Activated CD8-positive, alpha-beta memory T cell treated with anti-CD3 and anti-CD28 coated beads for 24 hours (primary cell): ENCODE measurements at places on chromosomes 2 and 18.

DNA sequence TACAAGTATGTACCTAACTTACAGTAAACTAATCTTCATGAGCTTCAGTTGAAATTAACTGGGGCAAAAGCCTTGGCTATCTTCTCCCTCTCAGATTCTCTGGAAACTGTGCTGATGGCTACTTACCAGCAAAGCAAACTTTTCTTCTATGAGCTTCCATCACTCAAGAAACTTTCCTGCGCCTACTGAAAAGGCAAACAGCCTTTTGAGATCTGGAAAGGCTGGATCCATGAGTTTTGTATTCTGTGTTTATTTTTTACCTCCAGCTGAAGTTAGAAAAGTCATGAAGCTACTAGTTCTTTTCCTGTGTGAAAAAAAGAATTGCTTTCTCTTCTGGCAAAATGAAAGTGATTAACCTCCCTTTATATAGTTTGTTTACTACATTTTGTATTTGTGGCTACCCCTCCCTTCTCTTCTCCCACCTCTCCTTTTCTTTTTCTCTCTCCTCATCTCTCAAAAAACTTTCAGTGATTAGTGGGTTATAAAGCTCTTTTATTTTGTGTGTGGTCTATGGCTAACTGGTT, 49.2 kb upstream of the RNF152 start:
- DNase-seq: no peak

DNA sequence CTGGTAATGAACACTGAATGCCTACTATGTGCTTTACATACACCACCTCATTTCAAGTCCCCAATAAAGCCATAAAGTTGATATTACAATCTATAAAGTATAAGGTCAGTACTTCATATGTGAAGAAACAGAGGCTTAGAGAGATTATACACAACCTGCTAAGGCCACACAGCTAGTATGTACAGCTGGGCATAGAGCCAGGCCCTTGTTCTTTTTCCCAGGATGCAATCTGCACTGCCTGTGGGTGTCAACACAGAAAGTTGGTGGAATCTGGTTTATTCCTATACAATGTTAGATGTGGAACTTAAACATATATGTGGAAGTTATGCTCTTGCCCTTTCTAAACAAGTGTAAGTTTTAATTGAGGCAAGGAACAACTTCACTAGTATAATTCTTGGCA, 32.8 kb downstream of the INSIG2 start:
- no peak for DNase-seq

DNA sequence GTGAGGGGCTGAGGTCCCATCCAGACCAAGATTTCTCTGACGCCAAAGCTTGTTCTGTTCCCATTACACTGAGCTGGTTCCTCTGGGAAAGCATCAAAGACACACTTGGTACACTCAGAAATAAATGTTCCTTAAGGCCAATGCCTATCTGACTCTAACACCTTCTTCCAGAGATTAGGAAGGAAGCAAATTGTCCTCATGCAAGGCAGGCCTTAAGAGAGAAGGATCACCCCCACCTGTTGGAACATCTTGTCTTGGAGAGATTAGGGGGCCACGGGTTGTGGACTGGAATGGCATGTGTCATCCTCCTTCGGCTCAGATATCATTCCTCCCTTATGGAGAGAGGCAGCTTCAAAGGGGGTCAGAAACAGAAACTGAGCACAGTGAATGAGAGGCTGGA, 100.2 kb downstream of the ANKRD44 start:
- no peak for DNase-seq

DNA sequence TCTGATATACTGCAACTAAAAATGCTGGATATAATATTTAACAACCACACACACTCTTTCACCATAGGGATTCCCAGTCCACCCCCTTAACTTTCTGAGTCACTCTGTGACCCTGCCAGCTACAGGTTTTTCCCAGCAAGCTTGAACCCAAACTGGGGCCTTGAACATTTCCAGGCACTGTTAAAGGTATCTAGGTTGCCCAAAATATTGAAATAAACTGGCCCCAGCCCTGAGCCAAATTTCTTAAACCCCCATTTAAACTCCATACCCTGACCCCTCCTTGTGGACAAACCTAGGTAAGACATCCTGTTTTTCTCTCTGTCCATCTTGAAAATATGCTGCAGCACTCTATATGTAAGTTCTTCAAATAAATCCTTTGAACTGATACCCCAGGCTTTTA, 19.7 kb upstream of the DCTN1 start:
- no peak for DNase-seq

DNA sequence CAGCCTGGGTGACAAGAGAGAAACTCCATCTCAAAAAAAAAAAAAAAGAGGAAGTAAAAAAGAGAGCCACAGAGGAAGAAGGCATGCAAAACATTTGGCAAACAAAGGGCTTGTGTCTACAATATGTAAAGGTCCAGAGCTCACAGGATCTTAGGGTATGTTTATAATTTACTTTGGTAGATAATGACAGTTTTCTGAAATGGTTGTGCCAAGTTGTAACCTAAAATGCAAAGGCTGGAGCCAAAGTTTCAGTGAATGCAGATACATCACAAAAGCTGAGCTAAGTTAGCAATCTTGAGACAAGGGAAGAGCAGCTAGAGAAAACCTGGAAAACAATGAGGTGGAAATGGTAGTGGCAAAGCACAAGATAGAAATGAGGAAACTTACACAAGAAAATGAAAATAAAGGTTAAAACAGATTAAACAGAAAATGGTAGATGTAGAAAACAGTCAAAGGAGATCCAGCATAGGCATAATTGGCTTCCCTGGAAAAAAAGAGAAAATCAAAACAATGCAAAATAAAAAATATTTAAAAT, 77.5 kb upstream of the HK2 start:
- DNase-seq: no peak

DNA sequence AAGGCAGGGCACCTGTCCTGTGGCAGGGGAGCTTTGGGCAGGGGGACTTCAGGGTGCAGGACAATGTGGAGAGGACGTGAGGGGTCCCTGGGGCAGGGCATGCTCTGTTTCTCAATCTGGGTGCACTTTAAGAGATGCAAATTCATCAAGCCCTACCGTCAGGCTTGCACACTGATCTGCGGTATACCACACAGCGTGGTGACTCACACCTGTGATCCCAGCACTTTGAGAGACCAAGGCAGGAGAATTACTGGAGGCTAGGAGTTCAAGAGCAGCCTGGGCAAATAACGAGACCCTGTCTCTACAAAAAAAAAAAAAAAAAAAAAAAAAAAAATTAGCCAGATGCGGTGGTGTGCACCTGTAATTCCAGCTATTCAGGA, 10.2 kb upstream of the GPC1 start:
- DNase-seq: no peak

- DNase-seq: no peak
These were observed 10.6 kb downstream of the GFPT1 start for GRCh38 chr2:69376403-69376802.

- no peak for DNase-seq
These were observed 164.5 kb downstream of the HAUS1 start for GRCh38 chr18:46268671-46269070.

- no peak for DNase-seq
These were observed 47.4 kb downstream of the RHOB start for GRCh38 chr2:20494241-20494640.

- no peak for DNase-seq
These were observed 24.3 kb downstream of the OSBPL1A start for GRCh38 chr18:24373328-24373727.

DNA sequence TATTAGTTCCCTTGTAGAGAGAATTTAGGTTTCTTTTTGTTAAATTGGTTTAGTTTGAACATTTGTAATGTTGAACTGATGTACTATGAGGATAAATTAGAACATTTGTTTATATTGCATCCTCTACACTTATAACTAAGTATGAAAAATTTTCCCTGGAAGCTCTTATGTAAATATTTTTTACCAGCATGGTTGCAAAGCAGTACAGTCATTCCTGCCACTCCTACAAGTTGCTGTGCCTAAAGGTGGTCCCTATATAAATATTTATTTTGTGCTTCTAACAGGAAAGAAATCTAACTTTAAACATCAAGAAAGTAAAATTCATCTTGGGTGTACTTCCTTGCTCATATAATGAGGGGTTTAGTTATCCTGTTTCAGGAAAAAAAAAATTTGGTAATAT, 14.2 kb downstream of the TWSG1 start:
- DNase-seq: no peak

DNA sequence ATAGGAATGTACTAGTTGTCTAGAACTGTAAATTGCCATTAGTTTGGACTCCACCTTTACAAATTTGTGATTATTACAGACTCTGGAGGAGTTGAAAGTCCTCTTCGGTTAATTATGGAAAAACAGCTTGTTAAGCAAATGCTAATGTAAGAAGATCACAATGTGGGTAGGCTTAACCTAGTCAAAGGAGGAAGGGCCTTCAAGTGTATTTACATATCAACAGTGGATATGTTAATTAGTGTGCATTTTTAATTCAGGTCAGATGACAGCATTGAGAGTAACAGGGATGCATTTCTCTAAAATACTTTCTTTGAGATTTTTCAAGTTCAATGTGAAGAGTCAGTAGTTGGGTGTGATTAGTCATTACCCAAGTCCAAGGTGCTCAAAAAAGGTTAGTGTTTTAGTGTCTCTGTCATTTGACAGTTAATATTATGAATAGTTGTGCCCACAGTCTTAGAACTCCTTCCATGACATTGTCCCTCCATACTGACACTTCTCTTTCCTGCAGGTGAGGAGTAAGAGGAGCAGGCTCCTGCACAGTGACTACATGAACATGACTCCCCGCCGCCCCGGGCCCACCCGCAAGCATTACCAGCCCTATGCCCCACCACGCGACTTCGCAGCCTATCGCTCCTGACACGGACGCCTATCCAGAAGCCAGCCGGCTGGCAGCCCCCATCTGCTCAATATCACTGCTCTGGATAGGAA, 28.0 kb downstream of the CD28 start:
- no peak for DNase-seq

GRCh38 chr2:70111752-70112591, 24.7 kb downstream of the PCBP1 start:
- DNase-seq: no peak

GRCh38 chr2:96097951-96098823, 18.2 kb downstream of the ADRA2B start:
- peak; percentile 44 for DNase-seq

GRCh38 chr2:6771634-6772611, 93.8 kb downstream of the CMPK2 start:
- DNase-seq: no peak

DNA sequence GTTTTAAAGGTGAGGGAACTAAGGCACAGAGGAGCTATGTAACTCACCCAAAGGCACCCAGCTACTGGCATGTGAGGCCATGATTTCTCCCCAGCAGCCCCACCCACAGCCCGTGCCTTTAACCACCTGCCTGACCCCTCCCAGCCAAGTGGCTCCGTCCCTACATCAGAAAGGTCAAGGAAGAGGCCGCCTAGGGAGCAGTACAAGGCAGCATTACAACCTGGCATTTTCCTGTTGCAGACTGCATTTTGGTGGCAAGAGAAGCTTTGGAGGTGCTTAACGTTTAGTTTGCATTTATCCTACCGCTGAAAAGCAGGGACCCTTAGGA, 17.5 kb downstream of the STEAP3 start:
- DNase-seq: no peak

DNA sequence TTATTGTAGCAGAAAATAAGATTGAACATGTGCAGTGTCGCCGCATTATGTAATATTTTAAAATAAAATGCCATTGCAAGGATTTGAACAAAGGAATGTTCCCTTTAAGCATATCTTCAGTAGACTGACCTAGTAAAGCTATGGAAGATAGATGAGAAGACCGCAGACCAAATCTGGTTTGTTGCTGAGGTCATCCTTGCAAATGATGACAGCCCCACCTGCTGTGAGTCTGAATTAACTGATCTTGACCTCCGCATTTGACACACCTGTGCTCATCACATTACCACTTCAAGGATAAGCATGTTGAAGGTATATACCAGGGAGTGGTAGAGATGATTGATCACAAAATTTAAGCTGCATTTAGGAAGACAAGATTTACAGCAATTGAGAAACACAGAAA, 96.2 kb downstream of the NYAP2 start:
- no peak for DNase-seq

DNA sequence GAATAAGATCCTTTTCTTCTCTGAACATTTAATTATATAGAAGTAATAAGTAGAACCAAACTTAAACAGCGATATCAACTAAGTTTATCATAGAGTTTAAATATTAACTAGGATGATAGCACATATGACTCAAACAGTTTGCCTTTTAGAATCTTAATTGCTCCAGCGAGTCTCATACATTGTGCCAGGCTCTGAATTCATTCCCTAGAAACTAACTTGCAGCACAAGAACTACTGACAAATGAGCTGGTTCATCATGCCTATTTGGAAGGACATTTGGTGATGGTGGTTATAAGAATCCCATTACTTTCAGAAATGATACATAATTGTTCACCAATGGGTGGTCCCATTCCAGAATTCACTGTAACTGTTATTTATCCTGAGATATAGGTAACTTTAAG, 1026.6 kb upstream of the DDX18 start:
- DNase-seq: no peak

DNA sequence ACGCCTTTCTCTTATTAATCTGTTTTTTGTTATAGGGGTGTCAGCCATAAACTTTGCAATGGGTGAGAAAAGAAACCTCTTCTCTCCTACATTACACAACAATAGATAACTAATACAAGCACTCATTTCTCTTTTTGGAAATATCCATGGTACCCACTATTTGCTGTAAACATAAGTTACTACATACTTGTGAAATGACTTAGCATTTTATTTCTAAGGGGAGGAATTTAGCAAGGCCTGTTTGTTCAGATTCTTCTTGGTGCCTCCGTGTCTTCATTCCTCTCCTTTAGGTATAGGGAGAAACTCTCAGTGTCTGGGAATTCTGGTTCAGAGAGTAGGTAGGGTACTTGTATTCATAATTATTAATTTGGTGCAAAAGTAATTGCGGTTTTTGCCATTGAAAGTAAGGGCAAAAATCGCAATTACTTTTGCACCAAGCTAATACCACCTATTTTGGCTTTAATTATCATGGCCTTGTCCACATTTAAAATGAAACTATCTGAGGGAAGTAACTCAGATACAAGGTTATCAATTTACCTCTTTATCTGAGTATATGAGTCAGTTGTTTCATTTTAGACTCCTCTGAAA, 134.8 kb downstream of the MREG start:
- DNase-seq: no peak
